ENCODE measurements at places on chromosomes 12 and 14. TPM values are rescaled to one million over a fixed set of nuclear protein-coding genes. Genes with fewer than 3 reads are reported as not detected.

GRCh38 chr14:44291366-44291915 is 215.6 kb downstream of the FSCB start:
- no peak for DNase-seq

The HOXC11 gene
- polyA plus RNA-seq: not detected

DNA sequence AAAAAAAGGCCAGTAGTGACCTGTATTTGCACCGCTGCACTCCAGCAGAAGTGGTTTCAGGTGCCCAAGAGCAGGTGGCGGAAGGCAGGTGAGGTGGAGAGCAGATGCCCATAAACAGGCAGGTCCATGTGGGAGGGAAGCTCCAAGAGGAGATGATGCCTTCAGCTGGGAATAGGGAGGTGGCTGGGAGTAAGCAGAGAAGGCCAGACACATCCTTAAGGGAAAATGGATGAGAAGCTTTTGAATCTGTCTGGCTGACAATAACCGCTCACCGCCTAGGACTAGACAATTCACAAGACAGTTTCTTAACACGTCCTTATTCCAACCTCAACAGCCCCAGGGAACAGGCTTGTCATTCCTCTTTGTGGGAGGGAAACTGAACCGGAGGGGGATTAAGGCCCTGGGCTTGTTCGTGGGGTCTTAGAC is 43.9 kb upstream of the PLEKHG6 start:
- no peak for DNase-seq

DNA sequence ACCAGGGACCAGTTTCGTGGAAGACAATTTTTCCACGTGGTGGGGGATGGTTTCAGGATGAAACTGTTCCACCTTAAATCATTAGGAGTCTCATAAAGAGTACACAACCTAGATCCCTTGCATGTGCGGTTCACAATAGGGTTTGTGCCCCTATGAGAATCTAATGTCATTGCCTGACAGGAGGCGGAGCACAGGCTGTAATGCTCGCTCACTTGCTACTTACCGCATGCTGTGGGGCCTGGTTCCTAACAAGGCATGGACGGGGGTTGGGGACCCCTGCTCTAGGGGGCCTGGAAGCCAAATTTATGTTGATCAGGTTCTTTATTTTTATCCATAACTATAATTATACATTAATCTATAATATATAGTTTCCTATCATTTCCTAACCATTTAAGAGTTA is 315.3 kb downstream of the MED13L start:
- no peak for DNase-seq

The SMIM41 gene
- polyA plus RNA-seq: 0.18 TPM

The TMCC3 gene
- polyA plus RNA-seq: 23.4 TPM

- no peak for DNase-seq
These were observed 44.7 kb upstream of the ATP23 start for GRCh38 chr12:57896434-57897201.

DNA sequence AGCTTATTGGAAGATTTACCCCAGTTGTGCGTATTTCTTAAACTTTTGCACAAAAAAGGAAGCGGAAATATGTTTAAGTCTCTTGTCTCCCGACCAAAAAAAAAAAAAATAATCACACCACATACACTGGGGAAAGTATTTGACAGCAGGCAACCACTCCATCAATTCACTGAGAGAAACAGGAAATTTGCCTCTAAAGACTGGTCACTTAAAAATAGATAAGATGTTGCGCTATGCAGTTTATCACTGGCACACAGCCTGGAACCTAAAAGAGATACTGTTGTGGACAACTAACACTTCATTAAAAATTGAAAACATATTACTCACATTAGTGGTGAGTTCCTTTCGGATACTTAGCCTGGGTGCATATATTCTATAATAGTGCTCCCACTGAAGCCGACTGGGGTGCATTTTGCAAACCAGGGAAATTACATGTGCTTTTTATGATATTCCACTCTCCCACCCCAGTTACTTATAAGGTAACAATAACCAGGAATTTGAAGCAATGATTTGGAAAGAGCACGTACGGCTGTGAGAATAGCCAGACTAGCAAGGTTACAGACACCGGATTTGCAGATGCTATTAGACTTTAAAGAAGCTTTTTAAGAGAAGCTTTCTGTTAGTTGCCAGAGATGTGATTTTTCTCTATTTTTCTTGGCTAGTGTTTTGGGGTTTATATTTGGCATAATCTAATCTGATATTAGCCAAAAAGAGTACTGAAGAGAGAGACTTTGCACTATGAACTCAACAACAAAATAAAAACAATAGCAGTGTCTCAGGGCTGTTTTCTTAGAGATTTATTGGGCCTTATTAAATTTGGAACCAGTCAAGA is 311.5 kb downstream of the NOVA1 start:
- DNase-seq: peak; percentile 38

- no peak for DNase-seq
These were observed 291.8 kb downstream of the ETNK1 start for GRCh38 chr12:22916815-22917214.

DNA sequence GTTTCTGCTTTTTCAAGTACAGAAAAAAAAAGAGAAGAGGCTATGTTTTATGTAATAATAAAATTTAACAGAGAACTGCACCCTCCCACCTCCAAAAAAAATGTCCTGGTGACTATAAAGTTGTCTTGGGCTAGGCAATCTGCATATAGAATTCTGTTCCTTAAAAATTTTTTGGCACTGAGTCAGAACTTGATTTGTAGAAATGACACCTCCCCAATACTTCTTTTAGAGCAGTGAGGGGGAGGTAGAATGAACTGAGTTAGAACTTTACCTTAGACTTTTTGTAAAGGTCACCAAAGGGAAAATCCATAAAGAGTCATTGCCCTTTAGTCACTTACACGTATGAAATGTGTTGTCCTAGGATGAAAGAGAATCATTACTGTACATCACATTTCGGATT is 80.0 kb downstream of the BTG1 start:
- DNase-seq: no peak

DNA sequence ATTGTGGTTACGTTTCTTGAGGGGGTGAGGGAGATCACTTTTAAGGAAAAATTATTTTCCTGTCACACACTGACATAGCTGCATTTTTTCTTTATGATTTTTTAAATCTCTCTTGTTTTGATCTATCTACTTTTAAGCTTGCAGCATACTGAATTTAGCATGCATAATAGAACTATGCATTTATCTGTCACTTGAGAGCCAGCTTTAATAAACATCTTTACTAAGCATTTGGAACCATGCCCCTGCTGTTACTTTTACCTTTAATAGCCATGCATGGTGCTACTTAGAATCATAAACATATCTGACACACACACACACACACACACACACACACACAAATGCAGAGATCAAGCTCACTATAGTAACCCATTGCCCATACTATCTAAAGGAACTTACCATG is 486.2 kb downstream of the NELL2 start:
- DNase-seq: no peak

The AQP6 gene
- polyA plus RNA-seq: 0.14 TPM
